ENCODE measurements at places on chromosomes 7 and 10. TPM values are rescaled to one million over a fixed set of nuclear protein-coding genes. Genes with fewer than 3 reads are reported as not detected.

DNA sequence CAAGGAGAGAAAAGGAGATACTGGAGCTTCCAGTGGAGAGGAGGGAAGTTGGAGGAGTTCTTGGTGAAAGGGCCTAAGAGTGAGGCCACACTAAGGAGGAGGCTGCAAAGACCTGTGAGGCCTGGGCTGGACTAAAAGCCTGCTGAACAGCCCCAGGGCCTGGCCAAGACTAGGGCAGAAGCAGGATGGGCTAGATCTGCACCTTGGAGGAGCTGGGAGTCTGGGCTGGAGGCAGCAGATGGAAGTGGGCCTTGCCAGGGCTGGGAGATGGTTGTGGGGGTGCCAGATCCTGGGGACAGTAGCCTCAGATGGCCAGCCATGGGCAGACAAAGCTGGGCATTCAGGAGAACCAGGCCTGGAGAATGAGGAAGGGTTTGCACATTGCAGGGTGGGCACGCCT is 6.5 kb upstream of the PURB start:
- H3K36me3 ChIP-seq: no peaks in the 10 kb centered on the region
- no peak for DNase-seq
- H3K27me3 ChIP-seq: no peaks in the 10 kb centered on the region
- no peak overlapping the region for H3K27ac ChIP-seq
- peaks cover 7% of the 10 kb centered on the region for H3K4me1 ChIP-seq

The GIMAP8 gene
- 8.8 TPM for total RNA-seq

GRCh38 chr10:109926061-109926745 is 2.9 kb upstream of the XPNPEP1 start:
- no peaks in the 10 kb centered on the region for H3K36me3 ChIP-seq
- no peak overlapping the region for H3K27ac ChIP-seq
- H3K4me3 ChIP-seq: no peak overlapping the region
- DNase-seq: no peak
- no peaks in the 10 kb centered on the region for H3K27me3 ChIP-seq

GRCh38 chr10:26970667-26971066 is 109.9 kb upstream of the ABI1 start:
- H3K4me3 ChIP-seq: no peak overlapping the region
- no peak overlapping the region for H3K27ac ChIP-seq
- H3K36me3 ChIP-seq: no peaks in the 10 kb centered on the region
- no peaks in the 10 kb centered on the region for H3K4me1 ChIP-seq

DNA sequence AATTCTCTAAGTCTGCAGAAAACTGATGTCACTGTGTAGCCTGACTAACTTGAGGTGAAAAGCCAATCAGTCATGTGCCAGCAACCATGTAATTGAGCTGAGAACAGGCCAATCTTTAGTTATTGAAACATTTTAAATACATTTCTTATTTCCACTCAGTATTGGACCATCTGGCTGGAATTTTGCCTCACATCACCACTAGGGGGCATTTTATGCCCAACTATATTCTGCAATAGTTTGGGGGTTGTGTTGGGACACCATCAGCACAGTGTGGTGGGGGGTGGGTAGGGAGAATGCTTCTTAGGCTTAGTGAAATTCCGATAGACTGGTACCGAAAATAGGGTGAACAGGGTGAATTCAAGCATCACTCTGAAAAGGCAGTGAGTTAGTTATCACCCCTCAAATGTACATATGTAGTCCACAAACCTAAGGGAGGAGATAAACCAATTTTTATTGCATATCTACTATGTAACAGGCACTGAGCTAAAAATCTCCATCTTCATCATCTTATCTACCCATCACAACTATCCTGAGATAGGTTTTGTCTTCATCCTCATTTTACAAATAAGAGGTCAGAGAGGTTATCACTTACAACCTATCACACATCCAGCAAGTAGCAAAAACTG is 17.8 kb downstream of the NPSR1 start:
- H3K4me3 ChIP-seq: no peak overlapping the region
- no peaks in the 10 kb centered on the region for H3K4me1 ChIP-seq
- no peak for DNase-seq
- H3K36me3 ChIP-seq: no peaks in the 10 kb centered on the region
- no peaks in the 10 kb centered on the region for H3K27me3 ChIP-seq
- no peak overlapping the region for H3K27ac ChIP-seq

GRCh38 chr7:7489546-7489945 is 46.1 kb downstream of the COL28A1 start:
- H3K27me3 ChIP-seq: no peaks in the 10 kb centered on the region
- H3K4me3 ChIP-seq: no peak overlapping the region
- no peak for DNase-seq
- H3K36me3 ChIP-seq: no peaks in the 10 kb centered on the region
- no peaks in the 10 kb centered on the region for H3K4me1 ChIP-seq

The ANKRD22 gene
- 0.17 TPM for total RNA-seq
